Adipocyte (in vitro differentiated cells): ENCODE measurements at places on chromosomes 5 and 9.

DNA sequence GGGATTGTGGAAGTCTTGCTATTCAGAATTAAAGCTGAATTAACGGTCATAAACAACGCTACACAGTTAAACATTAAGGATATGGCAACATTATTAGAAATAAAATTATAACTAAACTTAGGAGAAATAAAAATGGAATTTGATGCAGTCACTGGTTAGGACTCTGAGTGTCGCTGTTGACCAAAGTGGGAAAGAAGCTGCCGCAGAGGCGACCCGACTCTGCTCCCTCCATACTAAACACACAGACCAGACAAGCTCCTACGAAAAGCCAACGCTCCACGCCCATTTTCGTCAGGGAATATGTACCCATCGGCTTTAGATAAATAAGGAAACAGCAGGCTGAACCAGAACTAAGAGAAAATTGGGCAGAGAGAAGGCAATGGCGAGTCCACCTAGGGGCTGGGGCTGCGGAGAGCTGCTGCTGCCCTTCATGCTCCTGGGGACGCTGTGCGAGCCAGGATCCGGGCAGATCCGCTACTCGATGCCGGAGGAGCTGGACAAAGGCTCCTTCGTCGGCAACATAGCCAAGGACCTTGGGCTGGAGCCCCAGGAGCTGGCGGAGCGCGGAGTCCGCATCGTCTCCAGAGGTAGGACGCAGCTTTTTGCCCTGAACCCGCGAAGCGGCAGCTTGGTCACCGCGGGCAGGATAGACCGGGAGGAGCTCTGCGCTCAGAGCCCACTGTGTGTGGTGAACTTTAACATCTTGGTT, at the start of gene PCDHGA5:
Gene PCDHGA5 (plus strand): TSS at position 211 of the 709 bp plus-strand sequence. CDS start 169 bp downstream, at position 380.
- peak; percentile 5 for DNase-seq

DNA sequence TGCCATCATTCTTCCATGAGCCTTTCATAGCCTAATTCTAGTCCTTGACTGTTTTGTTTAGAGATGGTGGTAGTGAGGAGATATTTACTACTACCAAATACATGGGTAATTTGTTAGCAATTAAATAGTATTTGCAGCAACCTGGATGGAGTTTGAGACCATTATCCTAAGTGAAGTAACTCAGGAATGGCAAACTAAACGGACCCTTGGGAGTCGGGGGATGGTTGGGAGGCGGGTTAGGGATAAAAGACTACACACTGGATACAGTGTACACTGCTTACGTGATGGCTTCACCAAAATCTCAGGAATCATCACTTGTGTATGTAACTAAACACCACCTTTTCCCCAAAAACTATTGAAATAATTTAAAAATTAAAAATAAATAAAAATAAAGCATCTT, 809.2 kb upstream of the ZNF608 start:
- DNase-seq, result no peak

DNA sequence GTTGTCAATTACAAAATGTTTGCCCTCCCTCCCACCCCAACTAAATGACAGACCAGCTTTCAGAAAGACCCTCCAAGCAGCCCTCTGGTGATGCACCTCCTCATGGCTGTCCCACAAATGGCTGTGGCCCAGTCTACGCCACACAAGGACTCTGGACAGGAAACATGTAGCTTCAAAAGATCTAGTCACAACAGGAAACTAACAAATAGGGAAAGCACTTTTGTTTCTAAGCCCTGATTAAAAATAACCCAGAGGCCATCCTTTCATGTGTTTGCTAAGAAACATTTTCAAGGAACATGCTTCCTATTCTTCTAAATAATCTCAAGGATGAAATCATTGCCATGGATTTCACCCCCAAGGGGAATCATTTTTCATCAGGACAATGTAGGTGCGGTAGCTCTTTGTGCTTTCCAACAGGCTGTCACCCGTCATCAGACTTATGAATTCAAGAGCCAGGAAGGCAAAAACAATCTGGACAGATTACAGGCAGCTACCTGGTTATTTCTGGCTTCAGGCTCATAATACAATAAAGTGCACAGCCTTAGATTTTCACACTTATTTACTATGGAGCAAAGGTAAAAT, 20.1 kb downstream of the PCSK1 start:
- DNase-seq, result no peak

GRCh38 chr5:87164409-87164808, 103.3 kb upstream of the RASA1 start:
- peak; percentile 12 for DNase-seq

DNA sequence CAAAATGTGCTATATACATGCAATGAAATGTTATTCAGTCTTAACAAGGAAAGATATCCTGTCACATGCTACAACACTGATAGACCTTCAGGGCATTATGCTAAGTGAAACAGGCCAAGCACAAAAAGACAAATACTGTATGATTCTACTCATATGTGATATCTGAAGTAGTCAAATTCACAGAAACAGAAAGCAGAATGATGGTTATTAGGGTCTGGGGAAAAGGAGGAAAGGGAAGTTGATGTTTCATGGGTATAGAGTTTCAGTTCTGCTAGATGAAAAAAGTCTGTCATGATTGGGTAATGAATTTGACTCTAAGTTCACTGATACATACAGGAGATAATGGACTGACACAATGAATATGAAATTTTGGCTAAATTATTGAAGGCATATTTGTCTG, 11.2 kb upstream of the RIC1 start:
- no peak for DNase-seq

DNA sequence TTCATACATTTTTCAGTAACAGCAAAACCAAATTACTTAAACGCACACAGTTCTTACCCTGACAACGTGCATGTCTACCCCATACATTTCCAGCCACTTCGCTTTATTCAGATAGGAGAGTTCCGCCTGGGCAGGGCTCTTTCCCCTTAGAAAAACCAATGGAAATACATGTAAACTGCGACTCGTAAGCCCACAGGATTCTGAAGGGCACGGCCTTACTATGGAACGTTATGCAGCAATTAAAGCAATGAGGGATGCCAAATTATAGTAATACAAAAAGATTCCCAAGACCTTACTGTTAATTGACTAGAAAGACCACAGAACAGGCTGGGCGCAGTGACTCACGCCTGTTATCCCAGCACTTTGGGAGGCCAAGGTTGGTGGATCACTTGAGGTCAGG, 64.5 kb downstream of the EPB41L4B start:
- DNase-seq, result no peak

DNA sequence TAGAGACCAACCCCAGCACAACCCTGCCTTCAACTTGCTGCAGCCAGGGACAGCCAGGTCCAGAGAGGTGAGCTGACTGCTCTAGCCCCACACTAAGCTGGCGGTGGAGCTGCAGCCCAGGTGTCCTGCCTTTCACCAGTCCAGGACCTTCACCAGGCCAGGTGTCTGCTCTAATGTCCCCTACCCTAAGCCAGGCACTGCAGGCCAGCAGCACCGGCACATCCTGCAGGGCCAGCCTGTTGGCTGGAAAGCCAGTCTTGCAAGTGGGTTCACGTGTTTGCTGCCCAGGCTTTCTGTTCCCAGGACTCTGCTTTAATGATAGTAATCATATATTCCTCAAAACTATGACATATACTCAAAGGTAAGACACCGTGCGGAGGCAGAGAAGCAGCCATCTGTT, 5.5 kb downstream of the SHC3 start:
- no peak for DNase-seq

GRCh38 chr5:54570916-54571315, 53.4 kb downstream of the SNX18 start:
- peak; percentile 62 for DNase-seq

- no peak for DNase-seq
Measured at GRCh38 chr9:132548751-132549640, 33.4 kb upstream of the BARHL1 start.

- no peak for DNase-seq
Measured at GRCh38 chr5:174292348-174292747, 246.8 kb downstream of the NSG2 start.

DNA sequence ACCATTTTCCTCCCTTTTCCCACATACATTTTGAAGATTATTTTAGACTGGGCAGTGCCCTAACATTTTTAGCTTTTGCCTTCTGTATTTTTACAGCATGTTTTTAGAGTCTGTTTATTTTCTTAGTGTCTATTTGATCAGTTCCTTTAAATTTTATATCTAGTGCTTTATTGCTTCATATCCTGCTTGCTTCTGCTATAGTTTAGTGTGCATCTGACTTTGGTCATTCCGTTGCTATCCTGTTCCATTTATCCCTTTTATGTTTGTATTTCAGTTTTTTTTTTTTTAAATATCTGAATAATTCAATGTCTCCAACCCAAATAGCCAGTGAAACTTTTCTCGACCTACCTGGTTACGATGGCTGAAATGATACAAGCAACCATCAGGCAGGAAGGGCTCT, 203.8 kb downstream of the ARHGAP26 start:
- no peak for DNase-seq

DNA sequence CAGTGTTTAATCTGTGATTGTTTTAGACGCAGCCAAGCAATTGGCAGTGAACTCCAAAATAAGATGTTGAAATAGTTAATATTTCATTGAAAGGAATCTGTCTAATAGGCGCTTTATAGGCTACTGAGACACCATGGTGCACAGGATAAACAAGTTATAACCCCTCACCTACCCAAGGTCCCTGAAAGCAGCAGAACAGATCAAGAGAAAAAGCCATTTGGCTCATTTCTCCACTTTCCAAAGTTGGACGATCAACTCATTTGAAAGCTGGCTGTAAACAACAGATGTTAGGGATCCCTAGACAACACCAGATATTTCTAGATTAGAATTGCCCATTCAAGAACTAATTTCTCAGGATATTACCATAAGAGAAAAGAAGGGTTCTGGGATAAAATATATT, 4.9 kb downstream of the PUM3 start:
- no peak for DNase-seq

DNA sequence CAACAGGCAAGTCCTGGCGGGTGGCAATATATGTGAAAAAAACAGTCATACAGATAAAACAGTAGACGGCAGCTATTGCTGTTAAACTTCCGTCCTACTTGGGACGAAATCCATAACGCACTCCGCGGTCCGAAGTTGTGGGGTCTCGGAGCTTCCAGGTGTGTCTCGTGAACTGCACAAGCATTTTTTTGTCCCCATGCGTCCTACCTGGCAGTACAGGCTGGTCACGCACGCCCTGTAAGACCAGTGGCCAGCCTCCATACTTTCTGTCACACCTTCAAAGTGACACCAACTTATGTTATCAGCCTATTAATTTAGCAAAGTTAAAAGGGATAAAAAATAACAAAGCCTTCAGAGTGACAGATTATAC, 51.3 kb downstream of the TGFBI start:
- DNase-seq, result no peak

- peak; percentile 74 for DNase-seq
Measured at GRCh38 chr5:158591301-158591863, 508.3 kb downstream of the EBF1 start.

DNA sequence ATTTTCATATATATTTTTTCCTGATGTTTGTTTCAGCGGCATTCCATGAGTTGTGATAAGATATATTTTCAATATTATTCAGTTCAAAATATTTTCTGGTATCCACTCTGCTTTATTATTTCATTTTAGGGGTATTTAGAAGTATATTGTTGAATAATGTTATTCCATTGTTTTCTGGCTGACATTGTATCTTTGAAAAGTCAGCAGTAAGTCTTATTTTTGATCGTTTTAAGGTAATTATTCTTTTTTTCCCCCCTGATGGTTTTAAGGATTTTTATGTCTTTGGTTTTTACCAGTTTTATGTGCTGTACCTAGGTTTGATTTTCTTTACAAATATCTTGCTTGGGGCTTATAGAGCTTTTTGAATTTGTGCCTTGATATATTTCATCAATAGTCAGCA, 6.6 kb upstream of the GLRA1 start:
- DNase-seq, result no peak

DNA sequence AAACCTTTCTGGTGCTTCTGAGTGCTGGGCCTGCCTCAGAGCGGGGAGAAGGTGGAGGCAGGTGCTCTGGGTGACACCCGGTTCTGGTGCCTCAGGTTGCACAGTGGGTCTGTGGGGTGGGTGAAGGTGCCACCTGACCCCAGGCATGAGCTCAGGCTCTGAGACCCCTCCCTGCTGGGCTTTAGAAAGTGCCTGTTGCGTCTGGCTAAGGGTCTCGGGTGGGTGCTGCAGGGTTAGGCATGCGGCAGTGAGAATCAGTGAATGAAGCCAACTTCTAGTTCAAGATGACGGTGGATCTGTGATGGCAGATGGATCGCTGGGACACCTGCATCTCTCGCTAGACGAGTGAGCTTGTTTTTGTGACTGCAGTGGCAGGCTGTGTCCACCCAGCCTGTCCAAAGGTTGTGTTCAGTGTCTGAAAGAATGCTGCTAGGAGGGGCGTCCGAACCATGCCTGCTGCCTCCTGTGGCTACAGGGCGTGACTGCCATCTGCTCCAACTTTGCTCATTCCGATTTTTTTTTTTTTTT, 5.0 kb downstream of the SQSTM1 start:
- DNase-seq, result peak; percentile 29

- DNase-seq, result no peak
Measured at GRCh38 chr9:89437772-89438171, 60.1 kb downstream of the SEMA4D start.

- peak; percentile 94 for DNase-seq
Measured at GRCh38 chr9:16964228-16964627, 93.8 kb upstream of the BNC2 start.

- DNase-seq, result peak; percentile 25
Measured at GRCh38 chr9:108469654-108470053, 386.1 kb downstream of the ACTL7B start.

GRCh38 chr5:168238463-168238862, 53.0 kb upstream of the WWC1 start:
- no peak for DNase-seq

DNA sequence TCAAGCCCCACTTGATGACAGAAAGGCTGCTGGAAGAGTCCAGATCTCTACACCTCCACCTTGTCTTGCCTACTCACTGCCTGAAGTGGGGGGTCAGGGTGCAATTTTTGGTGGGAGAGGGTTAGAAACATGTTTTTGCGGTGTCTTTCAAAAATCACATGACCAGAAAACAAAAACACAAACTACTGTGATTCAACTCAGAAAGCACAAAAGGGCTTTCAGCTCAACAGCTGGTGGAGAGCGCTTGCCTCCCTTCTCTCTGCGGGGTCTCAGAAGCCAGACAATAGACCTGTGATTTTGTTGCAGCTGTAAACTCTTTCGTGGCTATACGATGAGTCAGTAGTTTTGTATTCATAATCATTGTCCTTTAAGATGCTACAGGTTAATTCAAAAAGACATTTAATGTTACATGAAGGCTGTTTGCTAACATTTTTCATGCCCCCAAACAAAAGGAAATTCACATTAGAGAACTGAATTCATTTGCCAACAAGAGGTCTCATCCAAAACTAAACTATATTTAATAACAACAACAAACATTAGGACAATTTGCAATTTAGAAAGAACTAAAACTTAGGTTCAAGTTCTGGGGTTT, 172.6 kb upstream of the RAI14 start:
- DNase-seq, result no peak

DNA sequence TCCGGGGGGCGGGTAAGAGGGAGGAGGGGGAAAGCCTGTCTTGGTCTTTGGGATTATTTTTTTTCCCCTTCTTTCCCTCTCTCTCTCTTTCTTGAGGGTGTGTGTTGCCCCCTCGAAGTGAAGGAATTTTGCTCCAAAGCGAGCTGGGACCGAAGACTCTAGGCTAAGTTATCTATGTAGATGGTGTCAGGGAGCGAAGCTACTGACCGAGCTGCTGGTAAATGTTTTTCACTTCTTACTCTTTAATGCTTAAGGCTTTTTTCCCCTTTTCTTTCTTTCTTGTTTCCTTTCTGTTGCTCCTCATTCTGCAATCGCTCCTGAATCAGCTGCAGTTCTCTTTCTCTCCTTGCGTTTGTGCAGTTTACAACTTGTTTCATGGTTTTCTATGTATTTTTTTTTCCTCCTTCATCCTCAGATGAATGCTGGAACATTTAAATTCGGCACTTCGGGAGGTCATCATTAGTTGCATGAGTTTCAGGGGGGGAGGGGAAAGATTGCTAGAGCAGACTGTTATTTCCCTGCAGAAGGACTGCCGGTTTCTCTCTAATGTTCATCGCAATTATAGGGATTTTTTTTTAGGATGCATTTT, 1312.0 kb upstream of the WWC1 start:
- DNase-seq, result peak; percentile 4
